Neural crest cell (in vitro differentiated cells): ENCODE measurements at places on chromosomes 7 and 10.
A peak's percentile ranks its signal among the peaks of the same experiment; 100 is the strongest.

GRCh38 chr7:120733143-120733542 is 124.8 kb downstream of the TSPAN12 start:
- no peak for DNase-seq

DNA sequence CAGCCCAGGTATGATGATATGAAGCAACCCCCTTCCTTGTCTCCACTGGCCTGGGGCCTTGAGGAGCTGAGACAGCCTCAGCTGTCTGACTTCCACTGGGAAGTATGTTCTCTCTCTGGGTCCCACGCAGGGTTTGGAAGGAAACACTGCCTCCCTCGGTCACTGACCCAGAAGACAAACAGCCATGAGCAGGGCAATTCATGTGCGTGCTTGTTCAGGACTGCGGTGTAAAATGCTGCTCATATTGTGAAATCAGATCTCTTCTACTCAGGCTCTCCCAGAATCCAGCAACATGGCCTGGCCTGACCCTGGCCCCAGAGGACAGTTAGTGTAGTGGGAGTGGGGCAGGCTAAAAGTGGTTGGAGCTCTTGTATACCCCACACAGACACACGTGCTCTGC is 2.8 kb downstream of the CLCN1 start:
- no peak for DNase-seq

- DNase-seq, result no peak
Measured at GRCh38 chr7:120991161-120991560, 2.6 kb downstream of the CPED1 start.

DNA sequence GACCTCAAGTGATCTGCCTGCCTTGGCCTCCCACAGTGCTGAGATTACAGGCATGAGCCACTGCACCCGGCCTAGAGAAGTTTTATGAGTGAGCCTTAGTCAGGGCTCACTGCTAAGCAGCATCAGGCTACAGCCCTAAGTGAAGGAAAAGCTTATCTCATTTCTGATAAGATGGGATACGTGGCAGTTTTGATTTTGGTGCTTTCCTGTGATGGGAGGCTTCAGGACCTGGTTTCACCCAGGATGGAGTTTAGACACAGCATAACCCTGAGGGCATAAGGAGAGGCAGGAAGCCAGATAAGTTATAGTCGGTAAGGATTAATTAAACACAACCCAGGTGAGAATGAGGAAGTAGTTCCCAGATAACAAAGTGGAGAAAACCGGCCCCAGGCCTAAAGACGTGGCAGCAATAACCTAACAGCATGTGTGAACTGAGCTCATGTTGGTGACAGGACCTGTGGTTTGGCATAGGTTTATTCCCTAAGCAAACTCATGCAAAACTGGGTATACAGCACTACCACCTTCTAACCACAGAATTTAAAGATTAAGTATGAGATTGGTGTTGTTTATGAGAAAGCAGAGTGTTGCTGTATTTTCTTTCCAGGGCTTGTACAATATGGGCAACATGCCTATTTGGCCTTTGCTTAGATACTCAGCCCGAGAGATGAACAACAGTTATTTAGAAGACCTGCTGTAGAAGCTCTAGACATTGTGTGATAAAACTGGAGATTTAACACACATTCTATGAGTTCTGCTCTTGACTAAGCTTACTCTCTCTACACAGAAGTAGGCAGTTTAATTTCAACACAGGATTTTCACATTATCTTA is 119.4 kb downstream of the COL28A1 start:
- no peak for DNase-seq

DNA sequence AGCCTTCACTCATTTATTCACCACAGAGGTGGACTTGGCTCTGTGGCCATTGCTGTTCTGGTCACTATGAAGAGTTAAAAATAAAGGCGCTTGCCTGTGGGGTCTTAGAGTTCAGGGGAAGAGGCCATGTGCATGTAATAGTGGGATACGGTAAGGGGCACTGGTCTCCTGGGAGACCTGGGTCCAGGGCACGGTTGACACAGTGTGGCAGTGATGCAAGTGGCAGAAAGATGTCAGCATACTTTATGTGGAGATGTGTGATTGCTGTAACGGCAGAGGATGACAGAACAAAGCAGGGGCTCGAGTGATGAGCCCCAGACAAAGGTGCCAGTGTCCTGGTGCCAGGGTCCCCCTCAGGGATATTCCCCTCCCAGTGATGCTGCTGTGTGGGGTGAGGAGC is 8.6 kb downstream of the ZSCAN25 start:
- no peak for DNase-seq

GRCh38 chr7:2934211-2934731 is 90.2 kb upstream of the GNA12 start:
- no peak for DNase-seq

GRCh38 chr7:29442146-29442545 is 121.5 kb upstream of the PRR15 start:
- DNase-seq, result no peak

DNA sequence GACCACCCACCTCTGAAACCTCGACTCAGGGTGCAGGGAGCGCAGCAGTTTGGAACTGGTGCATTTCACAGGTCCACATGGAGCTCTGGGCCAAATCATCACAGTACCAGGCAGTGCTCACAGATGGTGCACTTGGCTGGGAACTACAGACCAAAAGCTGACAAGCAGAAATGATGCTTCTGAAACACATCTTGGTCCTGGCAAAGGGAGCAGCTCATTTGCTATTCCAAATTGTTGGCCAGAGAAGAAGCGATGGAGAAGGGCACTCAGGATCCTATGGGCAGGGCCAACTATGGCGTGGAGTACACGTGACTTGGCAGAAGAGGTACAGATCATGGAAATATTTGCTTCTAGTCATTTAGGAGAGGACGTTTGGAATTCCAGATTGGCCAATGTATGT is 383.9 kb downstream of the CALN1 start:
- no peak for DNase-seq

GRCh38 chr10:31081937-31082840 is 50.5 kb upstream of the ZNF438 start:
- no peak for DNase-seq

DNA sequence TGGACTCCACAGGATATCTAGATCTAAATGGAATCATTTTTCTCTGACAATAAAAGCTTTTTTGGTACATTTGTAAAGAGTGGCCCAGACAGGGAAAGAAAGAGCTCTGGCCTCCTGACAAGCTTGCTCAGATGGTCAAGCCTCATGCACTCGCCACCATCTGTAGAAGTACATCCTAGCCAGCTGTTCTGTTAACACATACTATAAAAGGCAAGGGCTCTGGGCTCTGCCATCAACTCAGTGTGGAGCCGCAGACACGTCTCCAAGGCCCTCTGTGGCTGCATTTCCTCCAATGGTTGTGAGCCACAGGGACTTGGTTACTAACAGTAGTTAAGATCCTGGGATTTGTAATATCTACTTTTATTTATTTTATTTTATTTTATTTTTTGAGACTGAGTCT is 70.8 kb upstream of the KDM7A start:
- DNase-seq, result no peak

DNA sequence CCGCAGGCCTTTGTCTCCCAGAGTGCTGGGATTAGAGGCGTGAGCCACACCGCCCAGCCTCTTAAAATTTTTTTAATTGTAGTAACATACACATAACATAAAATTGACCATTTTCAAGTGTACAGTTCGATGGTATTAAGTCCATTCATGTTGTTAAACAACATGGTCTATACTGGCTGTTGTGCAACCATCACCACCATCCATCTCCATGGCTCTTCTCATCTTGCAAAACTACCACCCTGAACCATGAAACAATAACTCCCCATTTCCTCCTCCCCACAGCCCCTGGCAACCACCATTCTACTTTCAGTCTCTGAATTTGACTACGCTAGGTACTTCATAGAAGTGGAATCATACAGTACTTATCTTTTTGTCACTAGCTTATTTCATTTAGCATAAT is 7.9 kb upstream of the ZFYVE27 start:
- DNase-seq, result no peak

- peak; percentile 65 for DNase-seq
Measured at GRCh38 chr7:48089046-48090003, at the start of gene UPP1. UPP1 (plus strand) TSS chr7:48089265; CDS start chr7:48094784, 5,519 bp downstream.

GRCh38 chr7:22894546-22894945 is 71.9 kb upstream of the TOMM7 start:
- DNase-seq, result no peak

GRCh38 chr7:115319541-115319940 is 397.6 kb downstream of the MDFIC start:
- no peak for DNase-seq

GRCh38 chr7:31087351-31087750 is 35.2 kb downstream of the ADCYAP1R1 start:
- DNase-seq, result no peak

DNA sequence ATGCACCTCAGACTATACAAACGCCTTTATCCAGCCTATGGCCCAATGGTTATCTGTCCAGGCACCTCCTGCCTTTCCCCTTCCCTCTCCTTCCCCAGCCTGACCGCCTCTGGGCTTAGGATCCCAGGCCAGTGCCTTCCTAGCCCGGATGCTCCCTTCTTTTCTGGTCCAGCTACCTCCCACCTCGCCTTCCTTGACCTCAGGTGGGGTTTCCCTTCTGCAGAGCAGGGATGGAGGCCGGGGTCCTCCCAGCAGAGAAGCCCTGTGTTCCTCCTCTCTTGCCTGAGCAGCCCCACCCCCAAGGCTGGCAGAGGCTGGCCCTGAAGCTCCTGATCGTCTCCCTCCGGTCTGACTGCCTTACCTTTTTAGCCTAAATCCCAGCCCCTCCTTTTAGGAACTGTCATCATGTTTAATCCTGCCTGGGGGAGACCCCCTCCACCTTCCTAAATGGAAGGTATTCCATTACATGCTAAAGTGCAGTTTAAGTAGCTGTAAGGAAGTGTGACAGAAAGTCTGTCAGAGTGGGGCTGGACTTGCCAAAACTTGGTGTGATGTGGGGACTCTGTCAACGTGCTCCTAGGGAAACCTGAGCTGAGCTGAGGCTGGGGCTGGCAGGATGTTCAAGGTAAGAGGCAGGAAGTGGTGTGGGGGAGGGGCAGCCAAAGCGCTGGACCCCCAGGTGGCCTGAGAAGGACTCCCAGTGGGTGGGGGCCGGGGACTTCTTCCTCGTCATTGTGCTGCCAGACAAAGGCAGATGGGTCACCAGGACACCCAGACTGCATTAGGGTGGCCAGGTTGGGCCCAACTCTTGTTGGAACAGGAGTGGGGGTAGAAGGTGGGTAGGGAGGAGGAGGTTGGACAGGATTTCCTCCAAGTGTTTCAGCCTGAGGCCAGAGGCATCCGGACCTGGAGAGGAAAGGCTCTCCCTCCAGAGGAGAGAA is 39.5 kb downstream of the LBX1 start:
- DNase-seq, result no peak
